ENCODE measurements at places on chromosomes 6 and 20. TPM values are rescaled to one million over a fixed set of nuclear protein-coding genes. Genes with fewer than 3 reads are reported as not detected.

SLC52A3 gene
- total RNA-seq: 6.4 TPM

CEP162 gene
- 5.3 TPM for total RNA-seq

SLC22A7 gene
- total RNA-seq: not detected

SLC24A3 gene
- not detected for total RNA-seq

EMILIN3 gene
- 0.54 TPM for total RNA-seq

PPIL6 gene
- total RNA-seq: 2.2 TPM

SLC35D3 gene
- not detected for total RNA-seq

DNA sequence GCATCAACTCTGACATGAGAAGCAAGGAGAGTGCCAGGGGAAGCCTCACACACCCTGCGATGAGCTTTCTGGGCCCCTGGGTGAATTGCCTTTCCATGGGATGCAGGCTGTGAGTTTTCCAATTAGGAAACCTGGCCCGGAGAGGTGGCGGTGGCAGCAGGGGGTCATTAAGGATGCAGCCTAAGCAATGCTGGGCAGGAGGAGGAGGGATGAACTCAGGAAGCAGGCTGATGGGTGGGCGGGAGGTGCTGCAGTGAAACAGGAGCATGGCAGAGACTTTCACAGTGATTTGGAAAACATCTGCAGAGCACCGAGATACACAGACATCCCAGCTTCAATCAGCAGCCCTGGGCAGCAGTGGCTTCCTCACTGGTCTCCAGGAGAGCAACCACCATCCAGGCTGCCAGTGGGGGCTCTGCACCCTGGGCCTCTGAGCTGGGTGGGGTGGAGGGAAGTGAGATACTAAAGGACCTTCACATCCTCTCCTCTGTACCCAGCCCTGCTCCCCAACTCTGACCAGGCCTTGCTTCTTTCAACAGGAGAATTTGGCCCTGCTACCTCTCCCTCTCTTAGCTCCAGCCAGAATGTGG, 44.9 kb downstream of the LRFN2 start:
- H3K4me1 ChIP-seq: no peaks in the 10 kb centered on the region
- no peaks in the 10 kb centered on the region for H3K36me3 ChIP-seq
- no peak for DNase-seq
- no peak overlapping the region for H3K27ac ChIP-seq

DNA sequence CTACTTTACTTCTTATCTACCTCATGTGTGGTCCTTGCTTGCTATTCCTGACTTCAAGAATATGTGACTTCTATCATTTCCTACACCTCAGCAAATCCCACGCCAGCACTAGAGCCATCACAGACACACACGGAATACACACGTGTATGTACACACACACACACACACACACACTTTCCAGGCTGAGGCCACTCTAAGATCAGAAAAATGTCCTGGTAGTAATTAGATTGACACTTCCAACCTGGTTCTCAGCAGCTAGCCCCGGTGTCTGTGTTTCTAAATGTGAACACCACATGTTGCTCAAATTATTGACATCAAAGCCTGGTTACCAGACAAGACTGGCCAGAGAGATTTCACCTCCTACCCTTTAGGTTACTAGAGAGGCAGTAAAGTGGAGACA, 54.1 kb upstream of the SASH1 start:
- no peaks in the 10 kb centered on the region for H3K36me3 ChIP-seq
- no peaks in the 10 kb centered on the region for H3K27me3 ChIP-seq
- no peak overlapping the region for H3K4me3 ChIP-seq
- no peak for DNase-seq

DNA sequence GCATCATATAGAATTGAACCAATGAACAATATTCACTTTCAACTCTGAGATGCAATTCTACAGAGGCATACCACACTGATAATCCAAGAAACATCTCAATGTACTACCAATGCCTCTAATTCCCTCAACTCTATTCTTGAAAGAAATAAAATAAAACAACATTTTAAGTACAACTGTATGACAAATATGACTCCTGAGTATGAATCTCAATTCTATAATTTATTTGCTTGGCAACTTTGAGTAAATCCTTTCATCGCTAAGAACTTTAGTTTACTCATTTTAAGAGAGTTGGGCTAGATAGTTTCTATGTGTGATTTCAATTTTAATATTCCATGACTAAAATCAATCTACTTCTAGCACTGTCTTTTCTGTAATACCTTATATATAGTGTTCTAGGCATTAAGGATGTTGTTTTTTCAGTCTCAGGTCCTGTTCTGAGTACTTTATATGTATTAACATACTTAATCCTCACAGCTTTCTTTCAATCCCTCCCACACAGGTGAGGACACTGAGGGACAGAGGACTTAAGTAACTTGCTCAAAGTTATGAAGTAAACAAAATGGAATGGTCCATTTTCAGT, 33.4 kb downstream of the GOPC start:
- no peaks in the 10 kb centered on the region for H3K4me1 ChIP-seq
- H3K4me3 ChIP-seq: no peak overlapping the region
- peaks cover 55% of the 10 kb centered on the region for H3K36me3 ChIP-seq
- no peaks in the 10 kb centered on the region for H3K27me3 ChIP-seq
- no peak for DNase-seq

GRCh38 chr6:163698086-163698485, 283.6 kb downstream of the QKI start:
- peaks cover 2% of the 10 kb centered on the region for H3K27me3 ChIP-seq
- H3K4me3 ChIP-seq: no peak overlapping the region
- DNase-seq: no peak
- H3K27ac ChIP-seq: no peak overlapping the region
- no peaks in the 10 kb centered on the region for H3K4me1 ChIP-seq

DNA sequence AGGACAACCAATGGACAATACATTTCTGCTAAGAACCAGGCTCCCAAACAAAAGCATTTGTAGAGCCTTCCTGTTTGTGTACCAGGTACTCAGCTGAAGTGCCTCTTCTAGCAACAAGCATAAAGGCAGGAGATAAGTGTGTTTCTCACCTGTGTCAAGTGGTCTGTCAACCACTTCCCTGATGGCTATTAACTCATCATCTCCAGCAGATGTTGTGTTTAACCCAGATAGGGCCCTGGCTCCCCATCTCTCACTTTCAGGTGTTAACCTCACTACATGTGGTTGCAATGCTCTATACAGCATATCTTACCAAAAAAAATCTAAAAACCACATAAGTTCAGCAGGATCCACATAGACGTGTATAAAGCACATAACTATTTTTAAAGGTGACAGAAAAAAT, 9.6 kb upstream of the IL17A start:
- no peak for DNase-seq
- no peaks in the 10 kb centered on the region for H3K36me3 ChIP-seq
- no peak overlapping the region for H3K4me3 ChIP-seq
- peaks cover 7% of the 10 kb centered on the region for H3K27me3 ChIP-seq
- H3K4me1 ChIP-seq: no peaks in the 10 kb centered on the region

DNA sequence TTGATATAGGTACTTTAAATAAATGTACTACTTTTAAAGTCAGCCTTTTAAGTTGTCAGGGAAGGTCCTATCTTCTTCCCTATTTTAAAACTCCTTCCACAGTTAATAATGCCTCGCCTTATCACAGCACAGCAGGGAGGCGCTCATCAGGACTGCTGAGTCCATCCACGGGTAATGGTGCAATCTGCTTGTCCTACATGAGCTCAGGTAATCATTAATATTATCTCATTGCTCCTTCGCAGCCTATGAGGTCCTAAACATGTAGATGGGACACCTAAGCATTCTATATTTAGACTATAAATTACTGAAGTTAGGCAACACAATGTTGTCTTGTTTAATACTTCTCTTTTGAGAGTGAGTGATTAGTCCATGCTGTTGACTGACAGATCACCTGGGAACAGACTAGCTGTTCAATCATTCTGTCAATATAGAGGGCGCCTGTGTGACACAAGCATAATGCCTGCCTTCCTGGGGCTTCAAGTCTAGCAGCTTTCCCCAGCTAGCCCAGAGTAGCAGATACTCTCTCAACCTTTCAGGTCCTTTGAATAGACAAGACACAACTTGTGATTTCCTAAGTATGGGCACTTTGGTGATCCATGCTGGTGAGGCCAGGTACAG, 91.0 kb downstream of the FYN start:
- H3K27me3 ChIP-seq: no peaks in the 10 kb centered on the region
- no peak overlapping the region for H3K27ac ChIP-seq
- no peak overlapping the region for H3K4me3 ChIP-seq
- no peaks in the 10 kb centered on the region for H3K4me1 ChIP-seq

- no peaks in the 10 kb centered on the region for H3K36me3 ChIP-seq
- 0 out of 2 replicates have a peak overlapping the region, but pooled peaks have one; percentile 13 for H3K27ac ChIP-seq
- no peak overlapping the region for H3K4me3 ChIP-seq
- H3K4me1 ChIP-seq: peaks cover 8% of the 10 kb centered on the region
- no peaks in the 10 kb centered on the region for H3K27me3 ChIP-seq
These were observed 8.2 kb upstream of the MTHFD1L start for GRCh38 chr6:150857062-150857944.

- peaks cover 4% of the 10 kb centered on the region for H3K27me3 ChIP-seq
- H3K36me3 ChIP-seq: no peaks in the 10 kb centered on the region
- no peak for DNase-seq
- no peak overlapping the region for H3K4me3 ChIP-seq
- H3K4me1 ChIP-seq: no peaks in the 10 kb centered on the region
These were observed 273.8 kb downstream of the CDH4 start for GRCh38 chr20:61525781-61526431.

- H3K27me3 ChIP-seq: no peaks in the 10 kb centered on the region
- no peak overlapping the region for H3K4me3 ChIP-seq
- no peaks in the 10 kb centered on the region for H3K36me3 ChIP-seq
- DNase-seq: no peak
These were observed 20.0 kb downstream of the HLA-B start for GRCh38 chr6:31336896-31337496.

GRCh38 chr6:100671740-100672139, 207.0 kb upstream of the SIM1 start:
- H3K27ac ChIP-seq: no peak overlapping the region
- H3K4me3 ChIP-seq: no peak overlapping the region
- H3K27me3 ChIP-seq: no peaks in the 10 kb centered on the region
- H3K4me1 ChIP-seq: no peaks in the 10 kb centered on the region

DNA sequence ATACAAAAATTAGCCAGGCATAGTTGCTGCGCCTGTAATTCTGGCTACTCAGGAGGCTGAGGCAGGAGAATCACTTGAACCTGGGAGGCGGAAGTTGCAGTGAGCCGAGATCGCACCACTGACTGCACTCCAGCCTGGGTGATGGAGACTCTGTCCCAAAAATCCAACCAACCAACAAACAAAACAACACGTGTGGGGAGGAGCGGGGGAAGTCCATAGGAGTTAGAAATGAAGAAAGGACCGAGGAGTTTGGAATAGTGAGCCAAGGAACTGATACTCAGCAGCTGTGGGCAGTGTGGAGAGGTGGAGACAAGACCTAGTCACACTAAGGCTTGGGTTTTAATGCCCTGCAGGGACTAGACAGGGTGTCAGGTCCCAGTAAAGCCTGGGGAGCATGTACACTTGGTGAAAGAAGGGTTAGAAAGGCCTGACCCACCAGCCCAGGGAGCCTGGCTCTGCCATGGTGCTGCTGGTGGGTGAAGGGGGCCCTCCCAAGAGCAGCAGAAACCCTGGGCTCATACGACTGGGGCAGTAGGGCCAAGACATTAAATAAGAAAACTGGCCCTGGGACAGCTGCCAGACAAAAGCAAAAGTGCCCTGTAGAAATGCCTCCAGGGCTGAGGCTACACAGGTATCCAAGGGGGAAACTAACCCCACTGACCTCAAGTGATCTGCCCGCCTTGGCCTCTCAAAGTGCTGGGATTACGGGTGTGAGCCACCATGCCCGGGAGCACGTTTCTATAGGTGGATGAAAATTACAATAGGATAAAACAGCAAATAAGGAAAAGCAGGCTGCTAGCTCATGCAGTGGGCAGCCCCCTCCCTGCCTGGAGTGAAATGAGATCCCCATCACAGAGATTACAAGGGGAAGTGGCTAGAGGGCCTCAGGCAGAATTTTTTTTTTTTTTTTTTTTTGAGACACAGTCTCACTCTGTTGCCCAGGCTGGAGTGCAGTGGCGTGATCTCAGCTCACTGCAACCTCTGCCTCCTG, 58.0 kb downstream of the MYH7B start:
- no peak overlapping the region for H3K4me3 ChIP-seq
- H3K4me1 ChIP-seq: no peaks in the 10 kb centered on the region
- no peaks in the 10 kb centered on the region for H3K27me3 ChIP-seq
- DNase-seq: no peak

DNA sequence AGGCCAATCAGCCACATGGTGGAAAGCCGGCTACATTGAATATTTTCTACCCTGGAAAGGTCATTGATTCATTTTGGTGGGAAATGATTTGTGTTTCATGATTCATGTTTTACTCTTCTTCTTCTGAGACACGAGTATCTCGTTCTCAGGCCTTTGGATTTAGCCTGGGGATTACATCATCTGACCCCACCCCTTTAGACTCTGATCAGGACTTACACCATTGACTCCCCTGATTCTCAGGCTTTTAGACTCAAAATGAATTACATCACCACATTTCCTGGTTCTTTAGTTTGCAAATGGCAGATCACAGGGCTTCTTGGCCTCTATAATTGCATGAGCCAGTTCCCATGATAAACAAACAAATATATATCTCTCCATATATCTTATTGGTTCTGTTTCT, 228.8 kb downstream of the ADGRG6 start:
- H3K27ac ChIP-seq: no peak overlapping the region
- no peak for DNase-seq
- no peaks in the 10 kb centered on the region for H3K36me3 ChIP-seq

GRCh38 chr6:146884728-146885127, 286.0 kb downstream of the ADGB start:
- H3K4me1 ChIP-seq: no peaks in the 10 kb centered on the region
- no peaks in the 10 kb centered on the region for H3K27me3 ChIP-seq
- no peak for DNase-seq
- no peak overlapping the region for H3K27ac ChIP-seq

GRCh38 chr6:35297601-35298481, at the start of gene DEF6:
DEF6 (plus strand) TSS chr6:35297818; CDS start chr6:35297857, 39 bp downstream.
- no peak within 1 kb of the TSS for H3K4me3 ChIP-seq
- H3K27me3 ChIP-seq: no peaks in the 10 kb centered on the region
- no peak within 1 kb of the TSS for H3K27ac ChIP-seq
- H3K36me3 ChIP-seq: peaks cover 2% of the 10 kb centered on the region

DNA sequence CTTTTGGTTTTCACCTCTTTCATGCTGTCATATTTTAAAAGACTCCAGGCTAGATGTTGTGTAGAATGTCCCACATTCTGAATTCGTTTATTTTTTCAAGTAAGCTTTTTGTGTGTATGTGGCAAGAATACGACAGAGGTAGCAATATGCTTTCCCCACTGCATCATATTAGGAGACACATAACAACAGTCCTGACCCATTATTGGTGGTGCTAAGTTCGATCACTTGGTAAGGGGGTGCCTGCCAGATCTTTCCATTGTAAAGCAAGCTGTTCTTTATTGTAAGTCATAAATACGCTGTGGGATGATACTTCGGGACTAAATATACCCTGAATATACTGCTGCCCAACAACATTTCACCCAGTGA, 588 bp upstream of the NCOA3 start:
- peak overlapping the region; percentile 73 for H3K4me3 ChIP-seq
- H3K36me3 ChIP-seq: peaks cover 2% of the 10 kb centered on the region
- H3K27ac ChIP-seq: peak overlapping the region; percentile 98
- H3K4me1 ChIP-seq: peaks cover 21% of the 10 kb centered on the region
